Stimulated activated CD4-positive, alpha-beta T cell treated with anti-CD3 and anti-CD28 coated beads, TNF-alpha, amount 100 ng/mL, for 24 hours (primary cell): ENCODE measurements at places on chromosomes 1 and 21.

DNA sequence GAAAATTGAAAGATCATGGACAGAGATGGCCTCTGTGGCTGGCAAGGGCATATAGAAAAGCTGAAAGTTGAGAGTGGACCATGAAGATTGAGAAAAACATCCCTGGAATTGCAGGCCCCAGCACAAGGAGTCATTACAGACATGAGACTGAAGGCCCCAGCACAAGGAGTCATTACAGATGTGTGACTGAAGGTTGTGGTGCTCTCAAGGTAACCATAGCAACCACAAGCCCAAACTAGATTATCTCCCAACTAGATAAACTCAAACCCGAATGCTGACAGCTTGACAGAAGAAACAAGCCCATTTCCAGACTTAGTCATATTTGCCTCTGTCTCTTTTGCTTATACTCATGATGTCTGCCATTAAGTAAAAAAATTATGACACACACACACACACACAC, 1252.1 kb upstream of the ADGRL4 start:
- no peak for DNase-seq

GRCh38 chr1:40932006-40932405, 47.5 kb upstream of the CTPS1 start:
- no peak for DNase-seq

GRCh38 chr1:90220941-90221693, 226.2 kb downstream of the ZNF326 start:
- DNase-seq: no peak

DNA sequence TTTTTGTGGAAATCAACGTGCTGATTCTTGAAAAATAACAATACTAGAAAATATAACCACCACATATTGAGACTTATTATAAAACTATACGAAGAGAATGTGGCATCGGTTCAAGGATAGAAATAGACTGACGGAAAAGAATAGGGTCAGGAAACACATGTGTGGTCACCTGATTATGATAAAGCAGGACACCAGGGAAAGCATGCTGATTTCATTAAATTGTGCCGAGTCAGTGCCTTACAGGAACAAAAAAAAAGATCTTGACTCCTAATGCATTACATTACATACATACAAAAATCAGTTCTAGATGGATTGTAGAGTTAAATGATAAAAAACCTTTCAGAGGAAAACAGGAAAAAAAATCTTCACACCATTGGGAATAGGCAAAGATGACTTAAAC, 43.5 kb upstream of the SERPINC1 start:
- DNase-seq: no peak

GRCh38 chr1:178642282-178642681, 82.8 kb upstream of the RALGPS2 start:
- DNase-seq: no peak

DNA sequence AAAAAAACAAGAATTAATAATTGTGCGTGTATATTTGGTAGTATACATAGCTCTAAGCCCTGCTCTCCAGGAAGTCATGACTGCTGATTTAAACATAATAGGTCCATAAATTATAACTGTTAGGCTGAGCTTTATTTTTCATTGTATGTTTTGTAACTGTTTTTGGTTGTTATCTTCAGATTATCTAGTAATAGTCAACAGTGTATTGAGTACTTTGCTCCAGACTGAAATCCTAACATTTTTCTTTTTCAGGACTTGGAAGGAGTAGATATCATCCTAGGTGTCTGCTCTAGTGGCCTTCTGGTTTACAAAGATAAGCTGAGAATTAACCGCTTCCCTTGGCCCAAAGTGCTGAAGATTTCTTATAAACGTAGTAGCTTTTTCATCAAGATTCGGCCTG, 90.9 kb downstream of the TMEM200B start:
- DNase-seq: no peak

- no peak for DNase-seq
Measured at GRCh38 chr1:153387001-153387400, 3.9 kb downstream of the S100A8 start.

GRCh38 chr21:31577271-31577670, 82.2 kb upstream of the SOD1 start:
- DNase-seq: no peak

DNA sequence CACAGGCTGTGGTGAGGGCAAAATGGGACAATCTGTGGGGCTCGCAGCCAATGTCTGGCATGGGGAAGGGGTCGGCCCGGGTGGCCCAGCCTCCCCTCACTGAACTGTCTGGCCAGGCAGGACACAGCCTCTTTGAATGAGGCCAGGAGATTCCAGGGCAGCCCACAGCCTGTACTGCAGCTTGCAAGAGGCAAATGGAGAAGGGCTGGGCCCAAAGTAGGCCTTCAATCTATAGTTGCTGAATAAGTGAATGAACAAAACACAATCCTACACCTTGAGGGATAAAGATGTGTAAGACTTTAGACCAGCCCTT, 23.2 kb downstream of the SLC27A3 start:
- no peak for DNase-seq

GRCh38 chr1:33436557-33437285, 5.8 kb upstream of the PHC2 start:
- DNase-seq: no peak

DNA sequence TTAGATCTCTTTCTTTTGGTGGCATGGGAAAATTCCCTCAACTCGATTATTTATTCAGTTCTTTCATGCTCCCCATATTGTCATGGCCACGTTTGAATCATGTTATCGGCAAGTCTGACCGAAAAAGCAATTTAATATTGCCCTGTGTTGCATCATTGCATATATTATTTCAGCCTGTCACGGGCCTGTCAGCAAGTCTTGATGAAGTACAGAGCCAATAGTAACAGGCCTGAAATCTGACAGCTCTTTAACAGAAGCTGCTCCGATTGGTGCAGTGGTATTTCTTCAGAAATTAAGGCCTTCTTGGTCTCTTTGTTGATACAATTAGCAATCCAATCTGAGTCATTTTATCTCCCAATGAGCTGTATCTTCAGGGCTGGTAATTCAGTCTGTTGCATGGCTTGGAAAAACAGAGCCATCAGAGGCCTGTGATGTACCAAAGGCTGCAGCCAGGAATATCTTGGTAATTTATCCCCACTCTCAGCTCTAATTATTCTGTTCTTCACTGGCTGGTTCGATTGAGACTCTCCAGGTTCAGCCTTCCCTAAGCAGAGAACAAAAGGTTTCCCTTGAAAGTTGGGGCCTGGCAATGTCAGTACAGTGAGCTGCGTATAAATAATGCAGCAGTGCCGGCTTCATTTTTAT, 149.5 kb downstream of the FGGY start:
- no peak for DNase-seq

DNA sequence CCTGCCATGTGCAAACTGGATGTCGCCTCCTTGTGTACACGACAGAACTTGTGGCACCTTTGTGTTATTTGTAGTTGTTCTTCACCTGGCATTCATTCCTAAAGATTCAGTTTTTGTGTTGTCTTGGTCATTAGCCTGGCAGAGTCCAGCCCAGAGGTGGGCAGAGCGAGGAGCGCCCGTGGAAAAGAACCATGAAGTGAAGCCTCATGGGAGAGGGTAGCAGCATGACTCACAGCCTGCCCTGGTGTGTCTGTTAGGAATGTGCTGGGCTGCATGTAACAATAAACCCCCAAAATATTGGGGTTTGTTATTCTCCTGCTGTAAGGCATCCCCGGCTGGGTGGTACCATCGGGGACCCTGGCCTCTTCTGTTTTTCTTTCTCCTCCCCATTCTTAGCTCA, 124.9 kb upstream of the TMEM51 start:
- DNase-seq: no peak

DNA sequence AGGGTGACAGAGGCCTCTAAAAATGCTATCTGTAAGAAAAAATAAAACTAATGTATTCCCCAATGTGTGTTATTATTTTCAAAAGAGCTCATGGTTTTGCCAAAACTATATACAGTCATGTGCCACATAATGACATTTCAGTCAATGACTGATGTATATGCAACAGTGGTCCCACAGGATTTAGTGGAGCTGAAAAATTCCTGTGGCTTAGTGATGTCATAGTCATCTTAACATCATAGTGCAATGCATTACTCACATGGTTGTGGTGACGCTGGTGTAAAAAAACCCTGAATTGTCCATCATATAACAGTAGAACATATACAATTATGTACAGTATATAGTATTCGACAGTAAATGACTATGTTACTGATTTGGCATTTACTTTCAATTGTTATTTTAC, 172.4 kb downstream of the CACNA1E start:
- DNase-seq: no peak

- DNase-seq: no peak
Measured at GRCh38 chr1:116875391-116875790, 34.3 kb upstream of the PTGFRN start.

DNA sequence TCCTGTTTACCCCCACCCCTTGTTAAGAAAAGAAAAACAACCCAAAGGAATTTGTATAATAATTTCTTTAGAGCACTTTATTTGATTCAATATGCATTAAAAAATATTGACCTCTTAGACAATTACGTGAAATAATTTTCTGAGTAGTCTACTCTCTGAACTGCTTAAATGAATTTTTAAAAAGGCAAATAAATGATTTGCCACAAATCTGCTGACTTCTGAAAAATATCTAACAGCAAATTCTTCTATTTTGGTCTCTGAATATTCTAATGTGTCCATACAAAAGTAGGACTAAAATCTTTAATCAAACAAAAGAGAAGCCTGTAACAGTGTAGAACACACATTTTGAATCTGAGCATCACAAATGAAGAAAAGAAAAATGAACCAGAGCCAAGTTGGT, 115.1 kb downstream of the TRIM33 start:
- no peak for DNase-seq

GRCh38 chr1:59046134-59046533, 250.8 kb upstream of the FGGY start:
- DNase-seq: no peak

DNA sequence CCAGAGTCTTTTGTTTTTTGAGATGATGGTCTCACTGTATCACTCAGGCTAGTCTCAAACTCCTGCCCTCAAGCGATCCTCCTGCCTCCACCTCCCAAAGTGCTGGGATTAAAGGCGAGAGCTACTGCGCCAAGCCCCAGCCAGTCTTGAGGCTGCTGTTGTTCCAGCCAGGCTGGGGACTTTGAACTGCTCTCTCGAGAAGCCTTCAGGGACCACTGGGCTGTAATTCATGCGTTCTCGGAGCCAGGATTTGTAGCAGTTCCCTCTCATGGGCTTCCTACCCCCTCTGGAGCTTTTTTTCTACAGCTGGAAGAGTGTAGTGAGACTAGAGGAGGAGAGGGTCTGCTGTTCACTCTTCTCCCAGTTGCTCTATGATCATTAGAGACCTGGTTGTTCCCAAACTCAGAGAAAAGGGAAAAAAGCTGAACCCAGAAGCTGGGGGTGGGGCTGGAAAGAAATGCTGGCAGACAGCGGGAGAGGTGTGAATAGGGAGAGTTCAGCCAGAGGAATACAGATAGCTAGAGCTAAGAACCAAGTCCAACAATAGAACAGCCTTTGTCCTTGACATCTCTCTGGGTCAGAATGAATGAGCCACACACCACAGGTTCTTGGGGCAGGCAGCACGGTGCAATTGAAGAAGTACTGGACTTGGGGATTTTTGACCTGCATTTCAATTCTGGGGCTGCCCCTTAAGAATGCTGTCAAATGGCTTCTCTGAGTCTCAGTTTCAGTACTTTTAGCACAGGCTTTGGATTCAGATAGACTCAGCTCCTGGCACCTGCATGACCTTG, 13.2 kb upstream of the SLC41A1 start:
- DNase-seq: no peak

DNA sequence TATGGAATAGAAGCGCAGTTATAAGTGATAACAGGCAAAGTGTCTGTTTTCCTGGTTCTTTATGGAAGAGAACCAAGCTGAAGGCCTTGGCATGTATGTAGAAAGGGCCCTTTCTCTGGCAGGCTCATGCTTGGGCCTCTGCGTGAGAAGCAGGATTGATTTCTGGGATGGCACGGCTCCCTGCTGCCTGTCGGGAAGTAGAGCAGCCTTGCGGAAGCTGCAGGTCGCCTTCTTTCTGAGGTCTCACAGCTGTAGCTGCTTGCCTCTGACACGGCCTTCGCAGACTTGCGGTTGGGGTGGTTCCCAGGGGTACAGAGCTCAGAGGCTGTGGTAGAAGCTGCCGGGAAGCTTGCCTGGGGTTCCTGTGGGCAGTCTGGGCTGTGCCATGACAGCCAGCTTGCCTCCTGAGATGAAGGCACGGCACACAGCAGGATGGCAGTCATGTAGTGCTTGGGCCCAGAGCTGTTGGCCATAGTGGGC, 39.4 kb downstream of the TRAPPC10 start:
- DNase-seq: no peak

DNA sequence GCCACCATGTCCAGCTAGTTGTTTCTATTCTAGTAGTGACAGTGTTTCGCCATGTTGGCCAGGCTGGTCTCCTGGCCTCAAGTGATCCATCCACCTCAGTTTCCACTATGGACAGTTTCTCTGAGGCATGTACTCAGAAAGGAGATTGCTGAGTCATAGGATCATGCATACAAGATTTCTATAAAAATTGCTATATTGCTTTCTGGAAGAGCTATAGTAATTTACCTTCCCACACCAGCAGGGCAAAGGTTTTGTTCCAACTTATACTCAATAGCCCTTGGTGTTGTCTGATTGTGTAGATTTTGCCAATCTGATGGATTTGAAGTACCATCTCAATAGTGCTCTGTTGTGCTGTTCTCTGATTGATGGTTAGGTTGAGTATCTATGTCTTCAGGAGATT, 15.6 kb upstream of the ATP1A1 start:
- DNase-seq: no peak

- no peak for DNase-seq
Measured at GRCh38 chr21:45549626-45550463, 7.6 kb upstream of the SLC19A1 start.

- no peak for DNase-seq
Measured at GRCh38 chr1:30785181-30785580, 27.6 kb upstream of the LAPTM5 start.

DNA sequence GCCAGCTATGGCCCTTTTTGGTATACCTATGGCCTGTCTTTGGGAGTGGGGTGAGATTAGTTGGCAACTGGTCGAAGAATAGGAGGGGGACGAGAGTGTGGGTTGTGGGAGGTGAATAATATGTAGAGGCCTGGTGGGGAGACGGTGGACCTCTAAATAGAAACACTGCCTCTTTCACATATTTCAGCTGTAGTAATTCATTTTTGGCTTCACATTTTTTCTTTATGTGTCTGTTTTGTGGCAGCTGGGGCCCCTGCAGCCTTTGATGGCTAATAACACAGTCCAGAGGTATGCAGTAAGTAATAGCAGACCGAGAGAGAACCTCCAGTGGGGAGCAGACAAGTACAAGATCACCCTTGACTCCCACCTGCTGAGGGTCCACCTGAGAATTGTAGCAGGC, 75.9 kb downstream of the HLX start:
- DNase-seq: no peak

DNA sequence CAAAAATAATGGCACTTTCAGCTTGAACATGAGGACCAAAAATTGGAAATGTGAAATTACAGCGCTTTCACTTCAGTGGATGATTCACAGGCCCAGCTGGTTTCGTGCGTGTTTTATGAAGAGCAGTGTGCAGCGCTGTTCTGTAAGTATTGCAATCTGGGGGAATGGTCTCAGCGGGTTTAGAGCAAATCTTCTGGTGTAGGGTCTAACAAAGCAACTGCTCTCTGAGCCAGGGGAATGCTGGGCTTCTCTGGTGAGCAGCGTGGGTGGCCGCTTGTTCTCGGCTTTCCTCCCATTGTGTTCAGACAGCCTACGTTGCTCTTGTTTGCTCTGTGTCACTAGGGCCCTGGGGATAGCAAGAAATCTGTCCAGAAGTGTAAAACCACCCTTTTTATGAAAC, 42.4 kb upstream of the GADD45A start:
- no peak for DNase-seq

GRCh38 chr1:36884029-36884701, 150.2 kb downstream of the GRIK3 start:
- no peak for DNase-seq

GRCh38 chr1:83682132-83682531, 316.8 kb downstream of the TTLL7 start:
- DNase-seq: no peak

- DNase-seq: no peak
Measured at GRCh38 chr21:44615911-44616590, 4.2 kb downstream of the KRTAP10-8 start.
